ENCODE measurements at places on chromosomes 1 and 21.

GRCh38 chr1:153231785-153232184, 14.4 kb downstream of the PRR9 start:
- no peak for DNase-seq
- peaks cover 3% of the 10 kb centered on the region for H3K27me3 ChIP-seq
- H3K4me1 ChIP-seq: no peaks in the 10 kb centered on the region
- H3K4me3 ChIP-seq: no peak overlapping the region
- no peaks in the 10 kb centered on the region for H3K36me3 ChIP-seq

- H3K4me1 ChIP-seq: peaks cover 25% of the 10 kb centered on the region
- no peak overlapping the region for H3K4me3 ChIP-seq
- DNase-seq: no peak
- peaks cover 36% of the 10 kb centered on the region for H3K36me3 ChIP-seq
Observed at GRCh38 chr1:28280501-28280900, 21.2 kb downstream of the SESN2 start.

DNA sequence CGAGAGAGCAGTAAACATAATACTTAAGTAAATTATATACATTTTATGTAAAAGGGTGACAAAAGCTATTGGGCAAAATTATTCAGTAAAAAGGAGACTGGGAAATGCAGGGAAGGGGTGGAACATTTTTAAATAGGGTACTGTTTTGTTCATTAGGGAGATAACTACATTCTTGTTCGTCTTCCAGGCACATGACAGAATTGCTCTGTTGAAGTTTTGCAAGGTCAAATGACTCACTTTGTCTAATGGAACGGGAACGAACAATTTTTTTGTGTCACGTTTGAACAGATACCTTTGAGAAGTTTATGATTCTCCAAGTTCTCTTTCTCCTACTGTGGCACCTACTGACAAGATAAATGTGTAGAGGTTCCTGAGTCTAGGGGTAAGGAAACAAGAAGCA, 382.3 kb upstream of the ZRANB2 start:
- H3K4me3 ChIP-seq: no peak overlapping the region
- H3K27ac ChIP-seq: no peak overlapping the region
- H3K27me3 ChIP-seq: no peaks in the 10 kb centered on the region
- H3K36me3 ChIP-seq: no peaks in the 10 kb centered on the region
- H3K4me1 ChIP-seq: no peaks in the 10 kb centered on the region

DNA sequence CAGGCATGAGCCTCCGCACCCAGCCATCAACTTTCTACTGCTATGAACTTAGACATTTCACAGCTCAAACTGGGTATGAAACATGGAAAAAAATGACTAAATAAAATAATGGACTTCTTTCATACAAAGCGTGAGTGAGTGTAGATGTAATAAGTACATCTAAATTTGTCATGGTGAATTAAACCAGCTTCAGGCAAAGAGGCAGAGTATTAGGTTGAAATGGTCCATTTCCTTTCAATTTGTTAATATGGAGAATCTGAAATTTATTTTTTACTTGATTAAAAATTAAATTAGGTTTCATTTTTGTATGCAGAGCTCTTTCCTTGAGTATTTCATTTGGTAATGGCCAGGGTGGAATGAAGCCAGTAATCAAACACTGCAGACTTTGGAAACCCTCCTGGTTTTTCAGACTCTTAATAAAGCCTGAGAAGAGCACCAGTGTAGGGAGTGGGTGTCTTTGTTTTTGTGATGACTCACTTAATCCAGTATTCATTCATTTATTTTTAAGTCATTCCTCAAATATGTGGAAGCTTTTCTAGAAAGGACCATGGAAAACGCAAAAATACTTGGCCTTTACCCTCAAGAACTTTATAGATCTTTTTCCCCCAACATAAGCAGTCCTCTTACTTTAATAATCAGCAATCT, 49.2 kb downstream of the ALG14 start:
- no peak overlapping the region for H3K4me3 ChIP-seq
- no peak for DNase-seq
- H3K27me3 ChIP-seq: no peaks in the 10 kb centered on the region

DNA sequence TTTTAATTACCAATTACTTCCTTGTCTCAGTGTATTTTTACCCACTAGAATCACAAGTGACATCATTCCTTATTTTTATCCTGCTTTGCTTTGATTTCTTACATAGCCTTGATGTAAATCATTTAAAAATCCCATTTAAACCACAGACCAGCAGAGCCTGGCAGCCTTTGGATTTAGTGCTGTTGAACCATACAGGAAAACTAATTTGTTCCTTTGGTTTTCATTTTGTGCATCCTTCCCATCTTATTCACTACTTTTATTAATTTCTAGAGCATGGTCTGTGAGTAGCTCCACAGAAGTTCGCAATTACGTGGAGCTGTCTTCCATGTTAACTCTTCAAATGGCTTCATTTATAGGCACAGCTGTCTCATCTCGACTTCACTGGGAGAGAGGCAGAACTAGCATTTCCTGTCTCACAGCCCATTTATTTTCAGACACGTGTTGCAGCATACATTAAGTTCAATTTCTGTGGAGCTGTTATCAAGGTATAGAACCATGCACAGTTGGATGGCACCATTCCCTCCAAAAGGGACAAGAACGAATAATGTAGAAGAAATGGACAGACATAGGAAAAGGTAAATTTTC, 235.3 kb downstream of the MRPL39 start:
- H3K4me3 ChIP-seq: no peak overlapping the region
- H3K27me3 ChIP-seq: peaks cover 7% of the 10 kb centered on the region
- no peak overlapping the region for H3K27ac ChIP-seq
- peaks cover under 1% of the 10 kb centered on the region for H3K4me1 ChIP-seq
- no peak for DNase-seq

DNA sequence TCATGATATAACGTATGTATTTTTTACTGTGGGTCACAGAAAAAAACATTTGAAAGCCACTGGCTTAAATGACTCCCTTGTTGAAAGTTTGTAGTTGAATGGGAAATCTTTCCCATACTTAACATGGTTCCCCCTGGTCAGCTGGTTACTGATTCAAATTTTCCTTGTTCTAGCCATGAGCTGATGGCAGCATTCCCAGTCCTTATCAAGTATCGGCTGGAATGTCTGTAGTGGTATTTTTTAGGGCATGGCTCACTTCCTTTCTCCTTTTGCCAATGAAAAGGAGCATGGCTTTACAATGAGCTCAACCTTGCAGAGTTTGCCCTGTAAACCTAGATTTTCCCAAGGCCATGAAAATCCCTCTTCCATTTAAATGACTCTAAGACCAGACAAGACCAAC, 55.7 kb downstream of the GIPC2 start:
- no peak for DNase-seq
- no peak overlapping the region for H3K4me3 ChIP-seq
- H3K27me3 ChIP-seq: peaks cover 9% of the 10 kb centered on the region
- no peaks in the 10 kb centered on the region for H3K4me1 ChIP-seq
- no peak overlapping the region for H3K27ac ChIP-seq
